ENCODE measurements at places on chromosomes 2 and 18.

DNA sequence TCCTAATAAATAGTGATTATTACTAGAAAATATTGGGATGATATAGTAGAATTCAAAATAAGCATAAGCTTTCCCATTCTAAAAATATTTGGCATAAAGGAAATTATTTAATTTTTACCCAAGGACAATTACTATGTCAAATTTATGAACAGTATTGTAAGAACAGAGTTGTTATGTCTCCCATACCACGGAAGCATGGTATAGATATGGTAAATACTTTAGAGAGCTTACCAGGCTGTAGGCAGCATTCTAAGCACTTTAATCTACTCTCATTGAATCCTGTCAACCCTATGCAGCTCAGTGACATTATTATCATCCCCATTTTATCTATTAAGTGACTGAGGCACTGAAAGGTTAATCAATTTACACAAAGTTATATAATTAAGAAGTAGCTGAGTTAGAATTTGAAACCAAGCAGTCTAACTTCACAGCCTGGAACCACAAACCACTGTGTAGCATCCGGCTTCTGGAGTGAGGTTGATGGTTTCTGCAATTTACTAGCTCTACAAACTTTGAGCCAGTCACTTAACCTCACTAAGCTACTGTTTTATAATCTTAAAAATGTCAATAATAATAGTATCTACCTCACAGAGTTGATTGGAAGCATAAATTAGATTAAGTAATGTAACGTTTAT, 323.7 kb downstream of the ARHGAP15 start:
- no peak for DNase-seq

GRCh38 chr18:51132256-51132935, 65.1 kb downstream of the MEX3C start:
- DNase-seq = no peak

DNA sequence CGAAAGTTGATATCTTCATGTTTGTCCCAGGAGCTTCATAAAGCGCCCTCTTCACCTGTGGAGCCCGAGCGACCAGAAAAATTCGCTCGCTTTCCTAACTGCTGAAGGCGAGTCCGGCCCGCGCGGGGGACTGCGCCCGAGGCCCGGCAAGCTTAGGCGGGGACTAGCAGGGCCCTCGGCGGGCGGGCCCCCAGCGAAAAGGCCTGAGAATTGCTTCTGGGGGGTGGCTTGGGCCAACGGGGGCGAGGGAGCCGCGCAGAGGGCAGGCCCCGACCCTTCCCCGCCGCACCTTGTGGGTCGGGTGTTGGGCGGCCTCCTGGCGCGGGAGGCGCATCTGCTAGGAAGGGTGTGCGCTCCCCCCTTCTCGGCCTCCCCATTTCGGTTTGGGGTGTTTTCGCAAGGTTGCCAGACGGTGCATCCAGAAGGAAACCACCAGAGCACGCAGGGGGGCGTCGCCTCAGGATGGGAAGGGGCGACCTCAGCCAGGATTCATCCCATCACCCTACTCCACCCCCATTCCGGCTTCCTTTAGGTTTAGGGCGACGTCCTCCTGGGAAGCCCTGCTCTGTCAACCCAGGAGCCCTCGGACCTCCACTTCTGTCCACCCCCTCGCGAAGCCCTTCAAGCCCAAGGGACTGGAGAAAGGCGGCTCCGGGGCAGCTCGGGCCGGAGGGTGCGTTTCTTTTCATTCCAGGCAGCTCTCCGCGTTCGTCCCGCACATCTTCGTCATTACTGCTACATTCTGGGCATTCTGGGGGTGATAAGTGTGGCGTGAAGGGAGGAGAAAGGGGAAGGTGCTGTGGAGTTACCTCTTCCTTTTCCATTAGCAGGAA, 9.1 kb downstream of the SP9 start:
- DNase-seq = peak; percentile 10

DNA sequence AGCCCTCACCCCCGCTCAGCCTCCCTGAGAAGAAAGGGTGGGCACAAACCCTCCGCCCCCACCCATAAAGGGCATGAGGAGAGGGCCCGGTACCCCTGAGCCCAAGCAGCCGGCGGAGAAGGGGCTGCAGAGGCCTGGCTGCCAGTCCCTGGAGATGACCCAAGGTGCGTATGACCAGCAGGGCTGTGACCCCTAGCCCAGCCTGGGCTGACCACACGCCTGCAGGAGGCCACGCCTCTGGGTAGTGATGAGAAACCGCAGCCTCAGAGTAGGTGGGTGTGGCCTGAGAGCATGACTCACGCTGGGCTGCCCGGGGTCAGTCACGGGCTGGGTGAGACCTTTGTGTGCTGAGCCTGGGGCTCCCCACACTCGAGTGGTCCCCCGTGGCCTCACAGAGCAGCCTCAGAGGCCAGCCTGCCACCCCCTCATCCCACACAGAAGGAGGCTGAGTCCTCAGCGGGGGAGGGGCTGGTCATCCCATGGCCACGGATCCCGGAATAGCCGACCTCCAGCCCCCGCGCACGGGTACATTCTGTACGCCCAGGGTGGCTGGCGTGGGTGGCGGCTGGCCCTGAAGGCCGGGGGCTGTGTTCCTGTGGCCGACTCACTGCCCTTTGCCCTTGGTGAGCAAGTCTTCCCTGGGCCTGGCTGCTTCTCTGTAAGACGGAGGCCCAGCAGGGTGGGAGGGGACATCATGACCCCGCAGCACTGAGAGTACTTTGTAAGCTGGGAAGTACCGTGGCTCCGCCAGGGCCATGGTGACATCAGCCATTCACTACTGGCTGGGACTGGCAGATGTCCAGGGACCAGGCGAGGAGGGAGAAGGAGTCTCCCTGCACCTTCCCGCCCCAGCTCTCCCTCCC, 110.8 kb upstream of the OTOS start:
- peak; percentile 68 for DNase-seq

GRCh38 chr2:184611361-184612085, 13.2 kb downstream of the ZNF804A start:
- no peak for DNase-seq

- no peak for DNase-seq
Observed at GRCh38 chr2:24618144-24618543, 127.1 kb downstream of the NCOA1 start.

DNA sequence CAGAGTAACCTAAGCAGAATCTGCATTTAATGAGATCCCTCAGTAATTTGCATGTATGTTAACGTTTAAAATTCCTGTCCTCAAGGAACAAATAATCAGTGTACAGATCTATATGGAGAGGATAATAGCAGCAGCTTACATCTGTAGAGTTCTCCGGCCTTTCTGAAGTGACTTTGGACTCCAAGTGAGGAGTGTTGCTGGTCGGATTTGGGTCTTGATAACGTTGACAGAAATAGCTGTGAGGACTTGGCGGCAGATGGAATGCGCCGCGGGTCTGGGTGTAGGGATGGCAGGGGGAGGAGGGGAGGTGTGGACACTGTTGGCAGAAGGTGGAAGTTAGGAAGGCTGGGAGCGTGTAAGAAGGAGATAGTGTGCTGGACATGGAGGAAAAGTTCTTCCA, 170.9 kb upstream of the GATA6 start:
- no peak for DNase-seq

DNA sequence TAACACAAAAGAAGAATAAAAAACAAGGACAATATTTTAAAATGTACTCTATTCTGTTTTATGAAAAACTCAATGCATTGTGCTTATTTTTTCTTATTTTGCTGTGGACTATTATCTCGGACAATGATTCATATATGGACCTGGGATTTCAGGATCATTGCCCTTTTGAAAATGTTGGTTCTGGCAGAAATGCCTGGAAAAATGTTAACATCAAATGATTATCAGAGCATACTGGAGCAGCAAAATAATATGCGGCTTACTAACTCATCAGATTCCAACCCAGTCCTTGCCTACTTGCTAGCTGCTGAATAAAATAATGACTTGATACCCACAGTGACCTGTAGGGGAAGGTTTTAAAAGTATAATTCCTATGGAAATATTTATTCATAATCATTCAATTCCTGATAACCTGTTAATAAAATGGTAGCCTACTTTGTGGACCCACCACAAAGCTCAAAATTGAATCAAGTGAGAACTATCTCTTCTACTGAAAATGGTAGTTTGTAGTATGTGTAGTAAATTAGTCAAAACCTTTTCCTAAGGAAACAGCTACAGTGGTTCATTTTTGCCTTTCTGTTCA, 117.4 kb downstream of the NEB start:
- DNase-seq = no peak

GRCh38 chr2:62501794-62502500, 4.0 kb downstream of the TMEM17 start:
- DNase-seq = no peak

DNA sequence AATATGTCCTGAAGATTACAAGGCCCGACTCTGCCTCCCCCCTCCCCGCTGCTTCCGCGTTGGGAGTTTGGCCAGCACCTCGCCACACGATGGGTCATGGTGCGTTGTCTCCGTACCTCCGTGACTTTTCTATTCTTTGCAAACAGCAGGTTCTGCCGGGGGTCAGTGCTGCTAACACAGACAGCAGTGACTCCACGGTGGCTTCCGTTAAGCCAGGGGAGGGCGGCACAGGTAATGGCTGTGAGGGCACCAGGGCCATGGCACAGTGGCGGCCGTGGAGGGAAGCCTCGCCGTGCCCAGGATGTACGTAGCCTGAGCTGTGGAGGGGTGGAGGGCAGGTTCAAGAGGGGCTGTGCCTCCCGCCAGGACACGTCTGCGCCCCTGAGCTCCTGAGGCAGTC, 115.5 kb downstream of the NFATC1 start:
- no peak for DNase-seq

GRCh38 chr2:226772389-226773179, 27.0 kb downstream of the IRS1 start:
- no peak for DNase-seq

DNA sequence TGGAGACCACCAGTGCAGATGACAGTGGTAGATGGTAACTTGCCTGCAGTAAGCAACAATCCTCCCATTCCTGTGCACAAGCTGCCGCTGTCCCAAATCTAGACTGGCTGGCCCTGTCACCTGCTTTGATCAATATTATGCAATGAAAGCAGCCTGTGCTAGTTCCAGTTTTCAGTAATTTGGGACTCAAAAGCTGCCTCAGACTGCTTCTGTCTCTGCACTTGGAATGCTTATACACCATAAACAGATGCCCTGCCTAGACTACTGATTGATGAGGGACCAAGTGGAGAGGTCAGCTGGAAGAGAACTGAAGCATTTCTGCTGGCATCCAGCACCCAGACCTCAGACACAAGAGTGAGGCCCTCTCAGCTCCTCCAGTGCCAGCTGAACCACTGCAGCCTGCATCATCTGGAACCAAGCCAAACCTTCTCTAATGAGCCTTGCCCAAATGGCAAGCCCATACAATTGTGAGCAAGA, 24.9 kb downstream of the CCBE1 start:
- DNase-seq = no peak

DNA sequence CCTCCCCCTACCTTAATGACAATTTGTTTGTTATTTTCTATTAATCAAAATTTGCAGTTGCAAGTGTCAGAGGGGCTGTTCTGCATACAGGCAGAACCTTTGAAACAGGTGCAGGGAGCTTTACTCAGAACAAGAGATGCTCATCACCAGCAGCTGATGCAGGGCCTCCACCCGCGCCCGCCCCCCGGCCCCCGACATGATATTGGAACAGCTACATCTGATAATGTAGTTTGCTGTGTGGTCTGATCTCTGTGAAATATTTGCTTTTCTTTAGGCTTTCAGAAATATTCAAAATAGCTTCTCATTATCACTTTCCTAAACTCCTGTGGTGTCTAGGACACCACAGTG, 130.0 kb downstream of the PRKCE start:
- no peak for DNase-seq

GRCh38 chr18:49851624-49852023, 38.3 kb upstream of the ACAA2 start:
- DNase-seq = no peak

DNA sequence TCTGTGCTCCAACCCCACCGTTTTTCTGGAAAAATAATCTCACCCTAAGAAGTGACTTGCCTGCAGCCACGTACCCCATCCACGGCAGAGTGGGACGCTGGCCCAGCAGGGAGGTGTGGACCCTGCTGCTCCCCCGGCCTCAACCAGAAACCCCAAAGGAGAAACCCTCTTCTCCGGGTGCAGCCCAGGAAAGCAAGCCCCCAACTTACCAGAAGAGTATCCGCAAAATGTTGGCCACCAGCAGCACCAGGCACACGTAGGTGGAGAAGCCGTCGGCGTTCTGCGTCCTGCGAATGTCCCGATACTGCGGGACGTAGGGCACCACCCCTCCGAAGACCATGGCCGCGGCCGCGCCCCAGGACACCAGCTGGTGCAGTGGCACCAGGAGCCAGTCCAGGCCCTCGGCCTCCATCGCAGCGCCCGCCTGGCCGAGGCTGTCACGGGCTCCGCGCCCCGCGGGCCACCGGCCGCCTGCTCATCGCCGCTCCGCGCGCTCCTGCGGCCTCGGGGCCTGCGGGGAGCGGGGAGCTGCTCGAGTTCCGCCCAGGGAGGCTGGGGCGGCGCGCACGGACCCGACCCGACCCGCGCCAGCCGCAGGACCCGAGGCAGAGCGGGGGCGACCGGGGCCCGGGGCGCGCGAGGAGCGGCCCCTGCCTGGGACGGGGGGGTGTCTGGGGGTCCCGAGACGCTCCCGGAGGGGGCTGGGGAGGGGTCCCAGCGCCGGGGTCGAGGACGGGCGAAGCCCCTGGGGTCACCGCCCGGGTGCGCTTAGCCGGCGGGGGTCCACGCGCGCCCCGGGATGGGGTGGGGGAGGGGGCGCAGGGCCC, 725 bp downstream of the SLC66A2 start:
- DNase-seq = no peak
